ENCODE measurements at places on chromosomes 3 and 15. TPM values are rescaled to one million over a fixed set of nuclear protein-coding genes. Genes with fewer than 3 reads are reported as not detected.

The LTK gene
- total RNA-seq = 1.6 TPM

GRCh38 chr3:150495563-150496168 is 50.6 kb downstream of the SERP1 start:
- DNase-seq = peak; percentile 66

DNA sequence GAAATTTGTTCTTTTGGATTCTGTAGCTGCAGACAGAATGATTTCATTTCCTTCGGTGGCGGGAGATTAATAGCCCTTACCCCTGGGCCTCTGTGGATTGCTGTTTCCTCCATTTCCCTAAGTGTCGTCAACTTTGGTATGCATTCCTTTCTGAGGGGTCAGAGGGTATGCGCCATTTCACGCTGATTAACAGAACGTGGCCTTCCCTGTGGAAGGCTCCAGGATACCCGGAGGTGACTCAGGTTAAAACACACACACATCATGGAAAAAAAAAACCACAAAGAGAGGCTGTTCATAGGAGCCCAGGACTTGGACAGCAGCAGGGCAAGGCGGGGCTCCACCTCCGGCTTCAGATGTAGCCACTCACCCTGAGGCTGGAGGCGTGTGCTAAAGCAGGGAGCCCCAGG is 51.9 kb downstream of the EPHB1 start:
- DNase-seq = peak; percentile 16

DNA sequence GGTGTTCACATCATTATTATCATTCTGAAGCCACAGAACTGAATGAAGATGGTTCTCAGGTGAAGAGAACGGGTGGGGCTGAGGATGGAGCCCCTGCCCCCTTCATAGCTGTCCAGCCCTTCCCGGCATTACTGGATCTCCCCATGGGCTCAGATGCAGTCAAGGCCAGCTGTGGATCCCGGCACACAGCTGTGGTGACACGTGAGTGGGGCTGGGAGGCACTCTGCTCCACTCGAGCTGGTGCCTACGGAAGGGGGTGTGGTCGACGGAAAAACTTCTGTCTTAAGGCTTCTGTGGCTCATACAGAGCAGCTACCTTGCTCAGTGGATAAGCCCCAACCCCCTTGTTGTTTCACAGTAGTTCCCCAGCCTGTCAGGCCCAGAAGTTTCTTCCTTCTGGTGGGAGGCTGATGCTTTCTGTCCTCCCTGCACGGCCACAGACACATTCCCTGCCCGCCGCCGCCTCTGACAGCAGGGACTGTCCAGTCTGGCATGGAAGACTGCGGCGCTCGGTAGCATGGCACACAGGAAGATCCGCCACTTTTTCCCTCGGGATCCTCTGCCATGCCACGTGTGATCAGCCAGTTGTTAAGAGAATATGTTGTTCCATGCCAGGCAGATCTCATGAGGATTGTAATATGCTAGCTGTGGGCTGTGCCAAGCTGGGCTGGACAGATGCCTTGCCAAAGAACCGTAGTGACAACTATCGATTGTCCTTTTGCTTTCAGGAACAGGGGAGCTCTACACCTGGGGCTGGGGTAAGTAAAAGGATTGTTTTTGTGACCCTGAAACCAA is 5.8 kb downstream of the RCCD1 start:
- DNase-seq = no peak

The ANKRD63 gene
- total RNA-seq = not detected

The LDHAL6B gene
- total RNA-seq = not detected

The PIGB gene
- total RNA-seq = 20.3 TPM

- DNase-seq = peak; percentile 55
Observed at GRCh38 chr3:136783708-136784191, 31.6 kb upstream of the STAG1 start.

DNA sequence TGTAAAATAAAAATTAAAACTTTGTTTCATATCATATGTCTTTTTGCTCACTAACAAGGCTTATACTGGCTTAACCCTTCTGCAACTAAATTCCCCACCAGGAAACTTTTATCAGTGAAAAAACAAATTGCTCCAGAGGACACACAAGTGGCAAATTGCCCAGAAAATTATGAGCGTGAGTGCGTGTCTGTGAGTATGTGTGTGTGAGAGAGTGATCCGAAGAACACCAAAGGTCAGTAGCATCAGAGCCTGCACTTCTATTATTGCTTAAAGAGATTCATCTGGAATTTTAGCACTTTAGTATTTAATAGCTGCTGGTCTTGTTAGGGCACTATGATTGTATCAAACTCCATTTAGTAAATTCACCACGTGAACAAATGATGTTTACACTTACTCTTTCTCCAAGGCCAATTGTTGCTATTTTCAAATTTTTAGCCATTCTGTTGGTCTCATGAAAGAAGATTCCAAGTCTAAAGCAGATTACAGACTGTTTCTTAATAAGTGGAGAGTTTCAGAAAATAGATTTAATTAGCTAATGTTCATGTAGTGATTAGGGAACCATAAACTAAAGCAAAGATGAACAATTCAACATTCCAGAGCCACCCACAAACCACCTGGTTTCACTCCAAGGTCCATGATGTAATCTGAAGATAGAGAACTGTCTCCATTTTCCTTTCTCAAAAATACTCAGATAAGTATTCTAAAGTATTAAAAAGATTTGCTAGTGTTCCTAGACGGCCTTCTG is 91.1 kb upstream of the IL12A start:
- DNase-seq = peak; percentile 93

The HOMER2 gene
- 1.3 TPM for total RNA-seq

GRCh38 chr3:128482175-128482574 is 10.8 kb downstream of the GATA2 start:
- peak; percentile 63 for DNase-seq

The TRIM42 gene
- total RNA-seq = not detected

The SLC24A5 gene
- total RNA-seq = not detected

DNA sequence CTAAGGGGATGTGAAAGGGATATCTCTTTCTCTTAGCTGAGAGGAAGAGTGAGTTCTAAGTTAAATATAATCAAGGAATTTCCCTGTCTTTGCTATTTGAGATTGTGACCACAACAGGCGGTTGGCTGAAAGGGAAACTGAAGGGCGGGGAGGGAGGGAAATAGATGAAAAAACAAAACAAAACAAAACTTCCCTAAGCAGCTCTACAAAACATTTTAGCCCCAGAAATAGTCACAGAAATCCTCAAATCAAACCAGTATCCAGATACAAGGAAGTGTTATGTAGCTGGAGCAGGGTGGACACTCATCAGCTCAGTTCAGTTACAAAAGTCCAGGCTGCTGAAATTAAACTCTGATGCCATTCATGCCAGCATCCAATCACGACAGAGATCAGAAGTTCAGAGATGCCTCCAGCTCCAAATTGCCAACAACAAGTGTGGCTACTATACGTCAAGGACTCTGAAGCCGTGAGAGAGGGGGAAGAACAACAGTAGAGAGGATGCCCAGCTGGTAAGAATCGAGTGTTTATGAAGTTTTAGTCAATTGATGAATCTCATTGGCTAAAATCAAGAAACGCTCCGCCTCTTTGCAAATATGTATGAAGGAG is 319 bp upstream of the TP63 start:
- DNase-seq = peak; percentile 18

DNA sequence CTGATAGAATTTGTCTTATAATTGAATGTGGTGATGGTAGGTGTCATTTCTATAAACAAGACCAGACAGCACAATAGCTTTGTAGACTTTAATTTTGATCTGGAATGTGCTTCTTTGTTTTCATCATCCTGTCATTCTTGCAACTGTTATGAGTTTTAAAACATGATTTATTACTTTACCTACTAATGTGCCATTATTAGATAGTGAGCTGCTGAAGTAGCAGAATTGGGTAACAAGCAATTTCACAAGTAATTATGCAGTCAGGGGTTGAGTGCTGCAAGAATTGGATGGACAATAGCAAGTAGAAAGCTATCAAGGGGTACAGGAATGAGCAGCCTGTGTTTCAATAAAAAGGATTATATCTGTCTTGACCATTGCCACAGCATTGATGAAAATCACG is 975.6 kb downstream of the ROBO1 start:
- DNase-seq = no peak

DNA sequence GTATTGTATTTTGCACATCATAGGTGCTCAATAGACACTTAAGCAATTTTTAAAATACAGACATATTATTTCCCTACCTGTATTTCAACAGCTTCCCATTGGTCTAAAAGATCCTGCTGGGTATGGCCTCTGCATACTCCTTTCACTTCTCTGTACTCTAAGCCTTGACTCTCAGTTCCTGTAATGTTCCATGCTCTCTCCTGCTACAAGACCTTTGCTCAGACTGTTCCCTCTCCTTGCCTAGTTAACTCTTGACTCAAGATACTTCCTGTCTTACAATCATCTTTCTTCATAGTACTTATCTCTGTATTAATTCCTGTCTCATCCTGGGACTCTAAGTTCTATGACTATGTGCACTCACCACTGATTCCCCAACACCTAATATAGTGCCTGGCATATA is 1.7 kb downstream of the SCN11A start:
- DNase-seq = no peak

The THAP10 gene
- total RNA-seq = 2.6 TPM

DNA sequence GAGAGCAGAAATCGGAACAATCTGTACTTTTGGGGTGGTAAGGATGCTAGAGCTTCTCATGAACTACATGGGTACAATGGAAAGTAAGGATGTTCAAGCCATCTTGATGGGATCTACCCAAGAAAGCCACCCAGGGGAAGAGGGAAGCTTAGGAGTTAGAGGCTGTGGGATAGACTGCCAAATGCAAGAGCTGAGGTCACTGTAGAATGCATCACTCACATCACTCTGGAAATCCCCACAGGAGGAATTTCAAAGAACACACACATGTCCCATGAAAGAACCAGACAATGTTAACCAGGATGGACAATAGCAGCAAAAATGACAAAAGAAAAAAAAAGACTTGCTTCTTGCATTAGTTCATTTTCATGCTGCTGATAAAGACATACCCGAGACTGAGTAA is 32.8 kb upstream of the UBE2E2 start:
- no peak for DNase-seq

The C3orf70 gene
- total RNA-seq = 4.2 TPM

DNA sequence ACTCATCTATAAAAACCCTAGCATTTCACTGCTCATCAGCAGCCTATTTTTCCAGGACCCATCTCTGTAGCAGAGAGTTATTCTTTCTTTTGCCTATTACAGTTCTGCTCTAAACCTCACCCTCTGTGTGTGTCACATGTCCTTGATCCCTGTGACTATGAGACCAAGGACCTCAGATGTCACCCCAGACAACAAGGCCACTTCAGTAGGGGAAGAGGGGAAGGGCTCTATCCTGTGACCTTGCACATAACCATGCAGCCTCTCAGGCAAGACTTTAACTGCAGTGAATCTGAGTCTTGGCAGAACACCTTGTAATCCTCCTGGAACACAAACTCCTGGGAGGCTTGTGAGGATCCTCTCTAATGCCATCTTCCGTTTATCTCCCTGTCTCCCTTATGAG is 4.4 kb upstream of the ZNF589 start:
- DNase-seq = no peak

- no peak for DNase-seq
Observed at GRCh38 chr3:175247629-175248028, 388.5 kb downstream of the NAALADL2 start.

DNA sequence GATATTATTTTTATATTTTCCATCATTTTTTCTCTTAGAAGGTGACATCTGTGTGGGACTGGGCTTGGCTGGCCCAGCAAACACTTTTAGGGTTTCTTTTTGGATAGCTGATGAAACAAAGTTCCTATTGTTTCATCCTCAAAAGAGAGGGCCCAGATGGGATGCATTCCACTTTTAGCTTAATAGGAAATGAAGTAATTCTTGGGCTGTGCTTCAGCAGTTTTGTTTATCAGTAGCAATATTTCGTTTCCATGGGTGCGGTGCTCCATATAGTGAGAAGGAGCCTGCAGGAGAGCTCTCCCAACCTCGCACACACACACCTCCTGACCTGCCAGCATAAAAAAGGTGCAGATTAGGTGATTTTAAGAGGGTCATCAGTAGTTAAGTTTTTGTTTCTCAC is 147.5 kb downstream of the AKAP13 start:
- peak; percentile 79 for DNase-seq

- DNase-seq = no peak
Observed at GRCh38 chr3:76643623-76644304, 396.1 kb upstream of the ROBO2 start.

DNA sequence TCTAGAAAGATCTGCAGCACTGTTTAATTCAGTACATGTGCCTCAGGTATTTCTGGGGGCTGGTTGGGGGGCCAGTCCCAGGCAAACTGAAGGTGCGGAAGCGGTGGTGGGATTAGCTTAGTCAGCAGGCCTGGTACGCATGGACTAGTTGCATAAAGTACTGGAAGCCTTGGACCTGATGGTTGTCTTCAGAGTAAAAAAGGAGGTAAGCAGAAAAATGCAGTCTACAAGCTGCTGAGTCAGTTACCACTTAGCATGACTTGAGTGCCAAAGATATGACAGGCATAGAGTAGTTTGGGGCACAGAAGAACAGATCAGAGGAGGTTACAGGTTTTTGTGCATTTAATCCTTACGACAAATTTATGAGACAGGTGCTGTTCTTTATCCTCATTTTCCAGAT is 19.9 kb upstream of the GOLGA8J start:
- no peak for DNase-seq

GRCh38 chr3:55161231-55161630 is 233.4 kb upstream of the LRTM1 start:
- peak; percentile 43 for DNase-seq

DNA sequence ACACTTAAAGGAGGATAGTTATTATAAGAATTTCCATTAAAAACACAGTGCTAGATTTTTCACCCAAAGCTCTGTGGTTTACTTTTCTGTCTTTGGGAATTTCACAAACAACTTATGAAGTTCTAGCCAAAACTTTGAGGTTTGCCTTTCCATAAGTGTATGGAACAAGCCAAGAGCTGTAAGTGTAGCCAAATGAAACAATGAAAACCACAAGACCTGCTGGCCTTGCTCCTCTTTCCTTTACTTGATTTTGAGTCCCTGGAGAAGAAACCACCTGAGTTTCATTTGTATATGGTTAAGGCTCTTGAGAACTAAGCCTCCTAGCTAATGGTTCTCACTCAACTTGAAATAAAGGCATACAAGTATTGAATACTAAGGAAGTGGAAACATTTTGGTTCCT is 365.3 kb upstream of the EPHA3 start:
- no peak for DNase-seq

- peak; percentile 59 for DNase-seq
Observed at GRCh38 chr15:34799149-34800101, 4.1 kb upstream of the ACTC1 start.

The COL6A5 gene
- total RNA-seq = under 0.01 TPM

The TGFBR2 gene
- total RNA-seq = 37.1 TPM

DNA sequence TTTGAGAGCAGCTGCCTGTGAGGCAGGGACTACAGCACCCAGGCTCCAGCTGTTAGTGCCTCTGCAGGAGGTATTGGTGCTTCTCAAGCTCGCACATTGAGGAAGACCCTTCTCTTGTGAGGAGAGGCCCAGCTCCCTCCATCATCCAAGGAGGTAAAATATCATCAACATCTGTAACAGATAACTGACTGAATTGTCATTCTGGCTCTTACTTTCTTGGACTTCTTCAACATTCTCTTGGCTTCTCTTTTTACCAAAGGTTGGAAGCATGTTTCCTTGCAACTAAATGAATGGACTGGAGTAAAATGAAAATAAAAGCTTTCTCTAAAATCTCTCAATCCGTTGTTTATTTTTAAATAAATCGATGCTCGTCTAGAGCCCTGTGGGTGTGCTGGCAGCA is 53.1 kb upstream of the PXYLP1 start:
- no peak for DNase-seq

GRCh38 chr3:128855569-128855968 is 23.9 kb upstream of the ACAD9 start:
- DNase-seq = no peak
